ENCODE measurements at places on chromosomes 7 and 10.

DNA sequence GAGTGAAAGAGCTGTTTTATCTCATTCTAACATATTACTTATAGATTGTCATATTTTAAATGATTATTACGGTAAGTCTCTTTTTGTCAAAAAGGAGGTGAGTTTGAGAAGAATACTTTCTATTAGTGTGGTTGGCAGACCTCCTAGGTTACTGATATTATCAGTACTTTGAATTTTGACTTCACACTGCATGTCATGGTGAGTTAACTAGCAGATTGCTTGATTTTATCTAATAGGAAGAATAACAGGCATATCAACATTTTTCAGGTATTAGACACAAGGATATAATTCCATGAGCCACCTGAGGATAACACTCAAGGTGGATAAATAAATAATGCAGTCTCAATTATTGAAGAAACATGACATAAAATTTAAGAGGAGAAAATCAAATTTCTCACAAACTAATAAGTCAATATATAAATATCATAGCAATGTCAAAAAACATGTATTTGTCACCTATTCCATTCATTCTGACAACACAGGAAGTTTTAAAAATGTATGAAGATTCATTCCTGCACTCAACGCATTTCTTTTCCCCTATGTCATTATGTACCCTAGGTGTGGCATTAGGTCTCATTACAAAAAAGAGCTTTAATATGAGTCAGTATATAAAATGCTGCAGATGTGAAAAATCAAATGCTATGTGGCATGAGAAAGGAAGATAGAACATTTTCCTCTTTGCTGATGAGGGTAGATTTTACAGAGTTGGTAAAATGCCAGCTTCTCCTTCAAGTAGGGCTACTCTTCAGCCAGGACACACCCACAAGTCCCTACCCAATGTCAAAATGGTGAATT is 1621.6 kb downstream of the REEP3 start:
- DNase-seq = no peak

- DNase-seq = no peak
Measured at GRCh38 chr10:109149666-109150350, 773.5 kb downstream of the XPNPEP1 start.

DNA sequence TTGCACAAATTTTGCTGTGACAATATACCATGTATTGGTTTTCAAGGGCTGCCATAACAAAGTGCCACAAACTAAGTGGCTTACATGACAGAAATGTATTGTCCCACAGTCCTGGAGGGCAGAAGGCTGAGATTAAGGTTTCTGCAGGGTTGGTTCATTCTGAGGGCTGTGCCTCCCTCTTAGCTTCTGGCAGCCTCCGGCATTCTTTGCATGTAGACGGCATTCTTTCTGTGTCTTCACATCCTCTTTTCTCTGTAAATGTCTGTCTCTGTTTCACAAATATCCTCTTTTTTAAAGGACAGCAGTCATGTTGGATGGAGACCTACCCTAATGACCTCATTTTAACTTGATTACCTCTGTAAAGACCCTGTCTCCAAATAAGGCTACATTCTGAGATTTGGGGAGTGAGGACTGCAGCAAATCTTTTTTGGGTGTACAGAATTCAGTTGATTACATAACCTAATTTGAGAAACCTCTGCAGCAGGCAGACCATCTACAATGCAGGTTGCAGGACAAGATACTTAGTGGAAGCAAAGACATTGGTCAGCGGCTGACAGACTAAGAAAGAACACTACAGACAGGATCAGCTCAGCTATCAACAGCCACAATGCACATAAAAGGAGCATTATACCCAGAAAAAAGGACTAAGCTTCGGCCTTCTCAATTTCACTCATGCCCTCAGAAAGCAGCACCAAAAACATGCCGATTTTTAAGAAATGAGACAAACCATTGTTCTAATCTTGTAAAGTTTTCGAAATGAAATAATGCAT is 84.6 kb upstream of the FAM3C start:
- no peak for DNase-seq

DNA sequence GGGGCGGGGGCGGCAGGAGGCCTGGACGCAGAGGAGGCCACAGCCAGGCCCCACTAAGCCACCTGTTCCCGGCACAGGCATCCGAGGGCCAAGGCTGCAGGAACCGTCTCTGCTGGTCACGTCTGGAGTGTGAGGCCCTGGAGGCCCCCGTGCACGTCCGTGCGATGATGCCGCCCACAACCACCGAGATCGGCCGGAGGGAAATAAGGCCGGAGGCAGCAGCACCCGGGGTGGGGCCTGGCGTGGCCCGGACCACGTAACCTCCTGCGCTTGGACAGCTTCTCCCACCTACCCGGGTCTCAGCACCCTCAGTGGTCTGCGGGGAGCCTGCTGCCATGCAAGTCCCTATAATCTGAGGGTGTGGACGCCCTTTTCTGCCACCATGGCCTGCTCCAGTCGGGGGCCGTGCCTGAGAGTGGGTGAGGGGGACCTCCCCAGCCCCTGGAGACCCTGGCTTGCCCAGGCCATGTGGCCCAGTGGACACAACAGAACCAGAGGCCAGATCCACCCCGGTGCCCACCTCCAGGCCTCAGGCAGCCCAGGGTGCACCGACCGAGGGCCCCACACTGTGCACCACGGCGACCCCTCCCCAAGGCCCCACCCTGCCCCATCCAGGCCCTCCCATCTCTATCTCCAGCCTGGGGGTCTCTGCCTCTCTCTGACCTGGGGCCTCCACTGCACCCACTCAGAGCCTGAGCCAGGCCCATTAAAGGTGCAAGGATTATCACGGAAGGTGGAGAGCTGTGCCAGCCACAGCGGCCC is 83.1 kb downstream of the PDGFA start:
- no peak for DNase-seq

- no peak for DNase-seq
Measured at GRCh38 chr7:117250801-117251200, 72.1 kb downstream of the WNT2 start.

DNA sequence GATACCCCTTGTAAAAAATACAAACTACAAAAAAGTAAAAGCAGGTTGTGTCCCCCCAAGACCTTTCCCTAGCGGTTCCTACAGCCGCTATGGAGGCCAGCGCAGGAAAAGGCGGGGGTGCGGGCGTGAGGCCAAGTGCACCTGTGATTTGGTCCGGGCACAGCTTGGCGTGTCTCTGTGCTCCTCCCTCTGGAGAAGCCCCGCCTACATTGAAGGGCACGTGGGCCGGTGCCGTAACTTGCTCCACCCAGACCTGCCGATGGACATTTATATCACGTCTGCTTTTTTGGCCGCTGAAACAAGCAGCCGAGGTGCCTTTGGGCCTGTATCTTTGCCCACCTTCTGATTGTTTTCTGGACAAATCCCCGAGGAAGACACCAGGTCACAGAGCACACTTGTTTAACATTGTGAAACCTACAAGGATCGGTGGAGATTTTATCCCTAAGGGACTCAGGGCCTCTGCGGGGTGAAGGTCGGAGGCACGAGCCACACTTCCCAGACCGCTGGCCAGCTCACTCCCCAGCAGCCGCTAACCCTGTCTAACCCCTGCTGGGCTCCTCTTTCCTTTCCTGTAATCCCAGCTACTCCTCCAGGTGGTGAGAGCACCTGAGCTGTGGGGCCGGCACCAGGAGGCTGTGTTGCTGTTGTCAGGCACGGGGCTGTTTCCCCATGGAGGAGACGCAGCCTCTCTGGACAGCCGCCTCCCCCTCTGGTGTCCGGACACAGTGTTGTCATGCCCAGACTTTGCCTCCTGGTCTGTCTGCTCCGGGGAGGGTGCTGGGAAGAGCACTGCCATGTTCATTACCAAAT is 18.8 kb upstream of the INPP5A start:
- no peak for DNase-seq

GRCh38 chr7:13447637-13448036 is 541.8 kb downstream of the ETV1 start:
- DNase-seq = no peak

DNA sequence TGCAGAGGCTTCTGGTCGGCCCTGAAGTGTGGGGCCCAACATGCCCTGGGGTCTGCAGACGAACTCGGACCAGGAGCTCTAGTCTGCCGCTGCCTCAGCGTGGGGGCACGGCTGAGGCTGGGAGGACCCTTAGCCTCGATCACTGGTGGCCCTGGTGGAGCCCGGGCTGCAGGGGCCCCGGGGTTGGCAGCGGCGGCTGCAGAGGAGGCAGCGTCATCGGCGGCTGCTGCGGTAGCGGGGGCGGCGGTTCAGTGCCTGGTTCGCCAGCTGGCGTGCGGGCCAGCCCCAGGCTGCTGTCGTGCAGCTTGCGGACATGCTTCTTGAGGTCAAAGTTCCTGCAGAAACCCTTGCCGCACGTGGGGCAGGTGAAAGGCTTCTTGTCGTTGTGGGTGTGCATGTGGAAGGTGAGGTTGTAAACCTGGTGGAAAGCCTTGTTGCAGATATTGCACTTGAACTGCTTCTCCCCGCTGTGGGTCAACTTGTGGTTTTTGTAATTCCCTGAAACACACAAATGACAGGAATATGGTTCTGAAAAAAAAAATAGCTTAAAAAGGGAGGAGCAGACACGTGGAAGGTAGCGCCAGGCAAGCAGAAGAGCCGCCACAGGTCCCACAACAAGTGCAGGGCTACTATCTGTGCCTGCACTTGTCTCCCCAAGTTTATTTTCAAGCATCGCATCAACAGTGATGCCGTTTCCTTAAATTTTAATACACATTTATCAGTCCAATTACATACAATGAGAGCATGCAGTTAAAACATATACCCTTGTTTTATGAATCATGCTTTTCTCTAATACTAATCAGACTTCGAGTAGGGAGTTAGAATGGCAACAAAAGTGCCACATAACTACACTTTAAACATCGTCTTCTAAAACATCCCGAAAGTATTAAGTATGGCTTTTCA is 2.4 kb downstream of the FEZF1 start:
- DNase-seq = no peak

GRCh38 chr7:2516194-2516555 is 3.4 kb upstream of the LFNG start:
- DNase-seq = no peak

Data from HL-60 (cell line).